ENCODE measurements at places on chromosomes 6 and 20.

- DNase-seq: no peak
Observed at GRCh38 chr20:62025832-62026563, 39.7 kb downstream of the TAF4 start.

DNA sequence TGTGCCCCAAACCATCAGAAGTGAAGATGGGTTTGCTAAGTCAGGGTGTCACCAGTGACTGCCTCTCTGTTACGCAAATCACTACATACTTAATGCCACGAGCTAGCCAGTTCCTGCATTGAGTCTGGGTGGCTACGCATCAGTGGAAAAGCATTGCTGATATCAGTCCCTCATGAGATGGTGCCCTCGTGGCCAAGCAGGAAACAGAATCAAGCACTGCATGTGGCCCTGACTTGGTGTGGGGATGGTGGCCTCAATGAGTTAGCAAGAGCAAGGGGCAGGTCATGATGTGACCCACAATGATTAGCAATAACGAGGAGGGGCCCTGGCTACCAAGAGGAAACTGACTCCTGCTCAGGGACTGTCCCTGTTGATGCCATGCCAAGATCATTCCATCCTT, 51.6 kb upstream of the FNDC1 start:
- DNase-seq: no peak

- DNase-seq: no peak
Observed at GRCh38 chr20:59794555-59794954, 138.9 kb downstream of the SYCP2 start.

GRCh38 chr20:1951436-1952115, 42.3 kb downstream of the PDYN start:
- no peak for DNase-seq

DNA sequence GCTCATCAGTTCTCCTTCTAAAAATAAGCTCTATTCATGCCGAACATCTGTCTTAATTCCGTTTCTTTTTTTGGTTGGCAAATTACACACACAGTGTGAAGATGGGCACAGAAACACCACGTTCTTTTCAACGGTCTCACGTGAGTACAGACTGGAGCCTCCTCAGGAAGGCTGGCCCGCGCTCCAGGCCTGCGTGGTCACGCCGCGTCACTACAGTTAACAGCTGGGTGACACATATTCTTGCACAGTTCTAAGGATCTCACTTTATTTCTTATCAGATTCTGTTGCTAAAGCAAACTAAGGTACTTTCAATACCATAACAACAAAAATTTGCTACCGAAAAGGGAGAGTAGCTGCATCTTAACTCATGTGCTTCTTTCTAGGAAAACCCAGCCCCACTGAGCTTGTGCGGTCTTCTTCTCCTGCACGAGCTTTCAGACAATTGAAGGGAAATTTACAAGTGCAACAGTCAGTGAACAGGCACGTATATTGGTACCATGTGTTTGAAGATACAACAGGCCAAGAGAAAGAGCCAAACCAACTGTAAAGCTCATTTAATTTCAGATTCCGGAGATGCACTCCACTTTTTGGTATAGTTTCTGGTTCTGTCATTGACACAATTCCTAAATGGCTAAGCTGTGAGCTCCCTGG, 55.6 kb upstream of the MPC1 start:
- no peak for DNase-seq

GRCh38 chr6:28927846-28928245, 4.1 kb upstream of the TRIM27 start:
- no peak for DNase-seq

- no peak for DNase-seq
Observed at GRCh38 chr6:106098383-106099234, 12.5 kb downstream of the PRDM1 start.

DNA sequence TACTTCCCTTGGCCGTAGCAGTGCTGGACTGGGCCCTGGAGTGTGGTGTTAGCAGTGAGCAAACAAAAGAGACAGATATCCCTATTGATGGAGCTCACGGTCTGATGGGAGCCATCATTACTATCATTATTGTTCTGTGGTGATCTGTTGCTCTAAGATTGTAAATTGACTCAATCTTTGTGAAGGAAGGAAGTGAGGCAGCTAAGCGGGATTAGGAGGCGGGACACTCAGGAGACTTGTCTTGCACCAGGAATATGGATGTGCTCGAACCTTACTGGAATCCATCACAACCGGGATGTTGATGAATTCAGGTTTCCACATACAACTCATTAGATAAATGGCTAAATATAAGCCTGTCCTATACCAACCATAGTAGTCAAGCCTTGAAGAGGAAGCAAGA, 25.5 kb upstream of the FAM50B start:
- no peak for DNase-seq

DNA sequence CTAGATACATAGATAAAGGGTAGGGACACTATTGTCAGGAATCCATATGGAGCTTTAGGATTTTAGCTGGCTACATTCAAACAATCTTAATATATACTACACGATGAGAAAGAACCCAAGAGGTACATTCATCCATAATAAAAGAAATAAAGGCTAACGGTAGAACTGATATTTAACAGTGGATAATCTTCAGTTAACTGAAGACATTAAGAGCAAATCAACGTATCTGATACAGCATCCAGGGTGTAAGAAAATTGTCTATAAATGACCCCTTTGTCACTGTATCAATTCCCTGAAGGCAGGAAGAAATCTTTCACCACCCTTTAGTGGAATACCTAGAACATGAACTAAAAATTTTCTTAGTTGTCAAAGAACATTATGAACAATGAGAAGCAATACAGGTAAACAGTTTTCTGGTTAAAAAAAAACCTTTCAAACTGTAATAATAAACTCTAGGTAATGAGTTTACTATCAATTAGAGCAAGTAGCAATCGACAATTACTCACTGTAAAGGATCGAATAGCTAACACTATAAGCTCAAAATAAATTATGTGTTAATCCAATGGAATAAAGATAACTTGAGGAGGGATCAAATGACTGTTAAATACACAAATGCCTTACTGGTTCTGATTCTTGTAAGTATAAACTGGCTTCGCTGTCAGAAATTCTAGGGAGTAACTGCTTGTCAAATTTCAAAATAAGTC, 11.8 kb downstream of the ROMO1 start:
- no peak for DNase-seq

DNA sequence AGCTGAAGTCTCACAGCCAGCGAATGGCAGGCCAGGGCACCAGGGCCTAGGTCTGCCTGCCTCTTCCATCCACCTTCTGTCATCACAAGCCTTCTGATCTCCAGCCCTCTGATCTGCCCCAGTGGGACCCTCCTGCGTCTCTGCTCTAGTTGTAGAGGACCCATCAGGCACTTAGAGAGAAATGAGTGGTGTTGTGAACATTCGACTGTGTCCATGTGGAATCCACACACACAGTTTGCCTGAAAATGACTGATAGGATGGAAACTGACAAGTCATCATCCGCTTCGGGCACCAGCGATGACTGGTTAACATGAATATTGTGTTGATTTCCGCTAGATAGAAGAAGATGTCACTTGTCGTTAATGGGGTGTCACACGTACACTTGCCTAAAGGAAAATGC, 221.0 kb downstream of the PTPRT start:
- no peak for DNase-seq

- DNase-seq: no peak
Observed at GRCh38 chr20:1283522-1284510, 17.7 kb downstream of the SNPH start.

DNA sequence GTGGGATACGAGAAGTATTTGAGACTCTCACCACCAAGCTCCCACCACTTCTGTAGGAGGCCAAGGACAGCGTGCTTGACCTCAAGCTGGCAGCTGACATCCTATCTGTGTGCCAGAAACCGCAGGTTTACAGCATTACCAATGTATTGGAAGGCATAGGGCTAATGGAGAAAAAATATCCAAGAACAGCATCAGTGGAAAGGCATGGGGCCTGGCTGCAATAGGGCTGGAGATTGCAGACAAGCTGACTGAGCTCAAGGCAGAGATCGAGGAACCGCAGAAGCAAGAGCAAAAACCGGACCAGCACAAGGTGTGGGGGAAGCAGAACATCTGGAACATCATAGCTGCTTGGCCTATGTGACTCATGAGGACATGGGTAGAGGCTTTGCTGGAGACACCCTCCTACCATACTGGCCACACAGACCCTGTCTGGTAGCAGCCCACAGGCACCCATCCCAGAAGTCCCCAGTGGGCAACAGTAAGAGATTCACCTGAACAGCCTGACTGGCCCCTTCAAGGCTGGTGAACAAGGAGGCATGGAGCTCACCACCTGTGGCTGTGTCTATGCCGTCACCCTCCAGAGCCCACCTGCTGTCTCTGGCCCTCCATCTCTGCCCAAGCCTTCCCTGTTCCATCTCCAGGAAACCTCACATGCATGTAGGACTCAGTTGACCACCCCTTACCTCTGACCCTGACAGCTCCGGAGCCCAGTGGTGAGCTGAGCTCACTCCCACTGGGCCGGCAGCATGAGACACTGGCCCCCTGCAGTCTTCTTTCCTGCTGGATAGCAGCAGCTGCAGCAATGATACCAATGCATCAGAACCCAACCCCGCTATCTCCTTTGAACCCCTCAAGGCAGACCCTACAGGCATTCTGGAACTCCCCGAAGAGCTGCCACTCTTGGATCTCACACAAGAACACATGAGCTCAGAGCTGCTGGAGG, 171.1 kb downstream of the KIF6 start:
- no peak for DNase-seq

DNA sequence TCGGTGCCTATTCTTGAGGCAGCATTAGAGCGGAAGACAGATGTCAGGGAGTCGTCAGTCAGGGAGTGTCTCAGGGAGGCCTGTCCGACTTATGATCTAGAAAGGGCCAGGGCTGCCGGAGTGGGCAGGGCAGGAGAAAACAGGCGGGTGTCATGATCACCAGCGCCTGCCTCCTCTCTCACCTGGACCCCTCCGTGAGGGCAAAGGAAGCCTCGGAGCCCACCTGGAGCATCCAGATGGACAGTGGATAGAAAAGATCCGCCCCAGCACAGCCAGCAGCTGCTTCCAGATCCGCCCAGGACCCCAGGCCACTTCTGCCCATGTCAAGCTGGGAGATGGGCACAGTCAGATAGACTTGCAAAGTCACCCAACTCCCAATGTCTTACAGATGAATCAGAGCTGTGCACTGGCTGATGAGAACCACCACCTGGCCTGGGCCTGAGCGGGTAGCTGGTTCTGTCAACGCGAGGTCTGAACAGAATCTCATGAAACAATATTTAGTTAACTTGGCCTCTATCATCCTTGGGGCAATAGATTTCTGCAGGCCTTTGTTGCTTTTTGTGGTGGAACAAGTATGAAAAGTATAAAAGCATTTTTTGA, 22.2 kb downstream of the PSMG4 start:
- DNase-seq: no peak

DNA sequence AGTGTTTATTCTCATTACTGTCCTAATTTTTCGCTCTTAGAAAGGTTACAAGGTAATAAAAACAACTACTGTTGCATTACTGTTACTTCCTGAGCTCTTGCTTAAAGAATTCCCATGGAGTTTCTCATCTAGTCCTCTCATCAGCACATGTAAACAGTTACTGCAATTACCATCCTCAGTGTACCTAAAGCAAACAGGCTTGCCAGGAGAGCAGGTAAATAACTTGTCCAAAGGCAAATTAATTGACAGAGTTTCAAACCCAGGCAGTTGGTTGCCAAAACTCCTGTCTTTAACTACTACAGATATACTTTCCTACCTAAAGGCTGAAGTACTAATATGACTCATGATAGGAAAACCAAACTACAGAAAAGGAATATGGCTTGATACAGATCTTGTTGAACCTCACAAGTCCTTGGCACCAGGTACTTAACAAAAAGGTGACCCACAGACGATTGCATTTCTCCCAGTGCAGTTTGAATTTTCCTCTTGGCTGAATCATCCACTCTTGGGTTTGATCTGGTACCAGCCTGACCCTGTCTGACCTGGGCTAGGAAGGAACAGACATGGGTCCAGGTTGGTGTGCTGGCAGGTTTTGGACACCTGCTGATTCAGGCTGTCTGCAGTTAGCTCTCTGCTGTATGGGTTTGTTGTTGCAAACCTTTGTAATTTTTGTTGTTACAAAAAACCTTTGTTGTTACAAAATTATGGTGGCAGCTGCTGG, 153.0 kb downstream of the CFAP61 start:
- no peak for DNase-seq

DNA sequence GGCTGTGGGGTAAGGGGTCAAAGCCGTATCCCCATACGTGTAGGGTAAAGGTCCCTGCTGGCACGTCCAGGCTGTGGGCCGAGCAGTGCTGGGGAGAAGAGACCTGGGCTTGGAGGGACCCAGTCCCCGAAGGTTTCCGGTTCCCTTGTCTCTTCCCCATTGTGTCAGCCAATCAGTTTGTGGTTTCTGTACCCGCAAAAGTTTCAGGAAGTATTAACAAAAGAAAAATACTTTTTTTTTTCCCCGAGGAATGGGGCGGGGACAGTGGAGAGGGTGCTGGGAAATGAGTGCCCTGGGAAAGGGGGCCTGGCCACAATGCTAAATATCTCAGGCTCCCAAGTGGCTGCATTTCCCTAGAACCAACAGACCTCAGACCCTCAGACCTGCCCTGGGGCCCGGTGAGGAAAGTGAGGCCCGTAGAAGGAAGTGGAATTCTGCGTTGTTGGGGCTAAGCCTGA, 15.2 kb upstream of the AMD1 start:
- no peak for DNase-seq

DNA sequence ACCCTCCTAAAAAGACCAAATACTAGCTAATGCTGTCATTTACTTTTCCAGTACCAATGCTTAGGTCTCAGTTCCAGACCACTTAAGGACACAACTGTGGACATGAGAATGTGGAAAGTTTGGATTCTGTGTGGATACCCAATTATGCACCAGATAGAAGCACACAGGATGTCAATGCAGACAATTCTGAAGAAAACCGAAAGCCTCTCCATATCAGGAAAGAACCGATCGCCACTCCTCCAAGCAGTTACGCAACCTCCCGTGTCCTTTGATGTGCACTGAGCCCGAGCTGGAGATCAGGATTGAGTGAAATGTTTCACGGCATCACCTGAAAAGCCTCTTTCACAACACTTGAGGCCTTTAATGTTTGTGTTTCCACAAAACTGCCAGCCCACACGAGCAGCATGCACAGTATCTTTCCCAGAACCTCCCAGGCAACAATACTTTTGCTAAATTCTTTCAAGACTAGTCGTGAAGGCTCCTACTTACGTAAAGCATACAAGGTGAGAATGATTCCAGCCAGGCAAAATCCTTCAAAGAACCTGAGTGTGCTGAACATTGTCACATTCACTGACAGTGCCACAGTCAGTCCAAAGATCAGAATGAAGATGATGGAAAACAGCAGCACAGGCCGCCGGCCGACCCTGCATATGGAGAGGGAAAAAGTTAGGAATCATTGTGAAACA, 47.0 kb downstream of the SLC22A23 start:
- DNase-seq: no peak

DNA sequence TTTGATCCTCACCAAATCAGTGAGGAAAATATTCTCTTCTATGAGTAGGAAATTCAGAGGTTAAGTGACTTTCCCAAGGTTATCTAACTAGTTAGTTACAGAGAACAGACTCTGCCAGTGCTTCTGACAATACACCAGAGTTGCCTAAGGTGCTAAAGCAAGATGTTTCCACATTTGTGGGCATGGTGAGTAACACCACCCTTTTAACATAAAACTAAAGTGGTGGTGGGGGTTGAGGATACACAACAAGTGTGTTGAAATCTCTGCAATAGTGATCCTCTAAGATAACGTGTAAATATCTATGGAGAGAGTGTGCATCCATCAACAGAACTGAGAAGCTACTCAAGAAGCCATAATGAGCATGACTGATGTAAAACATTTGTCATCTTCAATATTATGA, 11.7 kb downstream of the VNN2 start:
- no peak for DNase-seq
